SIG-M5 (cell line): ENCODE measurements at places on chromosomes 7 and 10.

GRCh38 chr10:21363092-21363730 is 162.3 kb downstream of the SKIDA1 start:
- no peak for DNase-seq

DNA sequence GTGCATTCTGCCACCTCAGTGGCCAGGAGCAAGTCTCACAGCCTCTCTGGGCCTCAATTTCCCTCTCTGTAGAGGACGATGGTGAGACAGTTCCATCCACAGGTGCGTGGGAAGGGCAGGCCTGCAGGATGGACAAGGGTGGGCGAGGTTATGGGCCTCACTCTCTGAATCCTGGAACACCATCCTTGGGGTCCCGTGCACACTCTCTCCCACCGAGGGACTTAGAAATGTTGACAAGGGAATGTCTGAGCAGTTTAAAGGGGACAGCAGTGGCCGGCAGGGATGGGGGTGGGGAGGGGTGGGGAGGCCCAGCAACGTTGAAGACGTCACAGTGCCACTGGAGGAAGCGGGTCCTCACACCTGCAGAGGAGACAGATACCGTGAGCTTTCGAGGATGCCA is 111.5 kb downstream of the FOXL3 start:
- no peak for DNase-seq

DNA sequence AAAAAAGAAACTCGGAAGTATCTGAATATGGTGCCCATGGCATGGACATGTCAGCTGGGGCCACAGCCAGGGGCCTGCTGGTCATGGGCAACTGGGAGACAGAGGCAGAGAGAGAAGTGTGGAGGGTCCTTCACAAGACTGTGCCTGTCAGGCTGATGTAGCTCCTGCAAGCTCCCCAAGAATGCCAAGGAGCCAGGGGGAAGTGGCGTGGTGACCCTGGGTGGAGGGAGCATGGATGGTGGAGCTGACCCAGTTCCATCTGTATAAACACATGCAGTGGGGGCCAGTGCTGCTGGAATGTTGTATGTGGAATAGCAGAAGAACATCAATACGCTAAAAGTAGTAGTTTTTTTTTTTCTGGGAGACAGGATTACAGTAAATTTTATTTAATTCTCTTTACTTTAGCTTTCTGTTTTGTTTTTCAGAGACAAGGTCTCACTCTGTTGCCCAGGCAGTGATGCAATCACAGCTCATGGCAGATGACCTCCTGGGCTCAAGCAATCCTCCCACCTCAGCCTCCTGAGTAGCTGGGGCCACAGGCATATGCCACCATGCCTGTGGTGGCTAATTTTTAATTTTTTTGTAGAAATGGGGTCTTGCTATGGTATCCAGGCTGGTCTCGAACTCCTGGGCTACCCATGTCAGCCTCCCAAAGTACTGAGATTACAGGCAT is 10.5 kb upstream of the ZMIZ2 start:
- DNase-seq, result no peak

- no peak for DNase-seq
Measured at GRCh38 chr7:20317413-20317812, 13.3 kb upstream of the ITGB8 start.

GRCh38 chr7:41885748-41886147 is 182.9 kb upstream of the INHBA start:
- DNase-seq, result no peak

DNA sequence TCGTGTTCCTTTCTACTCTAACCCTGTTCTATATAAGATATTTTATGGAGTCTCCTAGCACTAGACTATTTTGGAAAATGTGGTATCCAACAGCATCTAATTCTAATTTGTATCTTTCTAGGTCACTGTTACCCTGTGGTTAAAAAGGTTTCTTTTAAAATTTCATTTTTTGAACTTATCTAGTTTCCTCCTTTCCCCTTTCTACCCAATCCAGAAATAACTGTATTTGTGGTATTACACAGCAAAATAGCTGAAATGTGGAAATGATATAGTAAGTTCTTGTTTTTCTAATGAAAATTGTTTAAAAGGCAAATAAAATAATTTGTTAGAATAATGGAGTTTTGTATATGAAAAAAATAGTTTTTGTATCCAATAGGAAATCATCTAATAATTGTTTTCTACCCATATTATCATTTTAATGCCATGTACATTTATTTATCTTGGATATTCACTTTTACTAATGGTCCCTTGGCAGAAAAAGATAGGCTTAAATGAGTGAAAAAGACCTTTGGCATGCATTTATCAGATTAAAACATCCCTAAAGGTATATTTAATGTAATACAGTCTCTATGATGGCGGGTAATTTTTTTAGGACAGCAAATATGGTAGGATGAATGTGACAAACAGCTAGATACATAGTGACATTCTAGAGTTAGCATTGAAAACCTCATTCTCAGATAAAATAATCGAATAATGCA is 175.5 kb upstream of the PLXDC2 start:
- no peak for DNase-seq

- DNase-seq, result no peak
Measured at GRCh38 chr10:14366760-14367159, 36.0 kb upstream of the FRMD4A start.

GRCh38 chr7:112757337-112757736 is 32.9 kb downstream of the TMEM168 start:
- no peak for DNase-seq

GRCh38 chr7:131016230-131016629 is 282.2 kb upstream of the KLF14 start:
- no peak for DNase-seq

DNA sequence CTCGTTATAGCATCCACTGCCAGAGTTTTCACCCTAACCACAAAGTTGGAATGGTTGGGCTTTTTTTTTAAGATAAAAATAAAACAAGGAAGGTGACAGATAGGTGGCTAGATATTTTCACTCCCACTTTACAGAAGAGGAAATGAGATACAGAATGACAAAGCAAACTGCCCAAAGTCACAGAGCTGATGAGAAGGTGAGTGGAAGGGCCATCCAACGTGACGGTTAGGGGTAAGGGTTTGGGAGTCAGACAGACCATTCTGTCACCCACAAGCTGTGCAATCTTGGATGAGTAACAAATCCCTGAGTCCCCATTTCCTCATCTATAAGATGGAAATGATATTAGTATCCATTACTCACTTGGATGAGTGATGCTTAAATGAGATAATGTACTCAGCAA is 106.9 kb upstream of the PDLIM1 start:
- DNase-seq, result no peak

GRCh38 chr7:78326876-78327275 is 528.3 kb downstream of the PHTF2 start:
- DNase-seq, result no peak
